ENCODE measurements at places on chromosomes 1 and 21. TPM values are rescaled to one million over a fixed set of nuclear protein-coding genes. Genes with fewer than 3 reads are reported as not detected.

DNA sequence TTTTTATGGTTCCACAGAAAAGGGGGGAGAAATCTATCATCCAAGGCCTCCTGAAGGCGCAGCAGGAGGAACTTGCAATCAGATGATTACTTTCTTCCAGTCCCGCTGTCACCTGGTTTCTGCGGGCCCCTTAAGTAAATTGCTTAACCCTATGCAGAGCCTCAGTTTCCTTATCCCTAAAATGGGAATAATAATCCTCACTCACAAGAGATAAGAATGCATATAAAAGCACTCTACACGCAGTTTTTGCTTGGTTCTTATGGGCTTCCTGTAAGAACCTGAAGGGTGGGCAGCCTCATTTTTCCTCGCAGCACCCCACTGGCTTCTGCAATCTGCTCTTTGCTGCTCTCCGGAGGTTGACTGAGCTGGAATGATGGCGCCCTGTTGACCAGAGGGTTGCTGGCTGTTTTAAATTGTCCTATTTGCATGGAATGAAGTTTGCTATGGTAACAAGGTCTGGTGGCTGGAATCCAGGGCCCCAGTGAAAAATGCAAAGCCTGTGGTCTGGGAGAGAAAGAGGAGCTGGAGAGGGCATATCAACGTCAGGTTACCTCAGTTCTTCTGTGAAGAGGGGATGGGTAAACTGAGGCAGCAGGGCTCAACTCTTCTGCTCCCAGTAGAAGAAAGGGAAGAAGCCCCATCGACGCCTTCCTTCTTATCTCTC, 1.0 kb upstream of the KAZN start:
- peaks cover 45% of the 10 kb centered on the region for H3K27me3 ChIP-seq
- no peaks in the 10 kb centered on the region for H3K36me3 ChIP-seq
- no peaks in the 10 kb centered on the region for H3K4me1 ChIP-seq

GRCh38 chr1:171422511-171422910, 62.8 kb upstream of the PRRC2C start:
- H3K27ac ChIP-seq = no peak overlapping the region
- no peak for DNase-seq
- H3K27me3 ChIP-seq = no peaks in the 10 kb centered on the region
- H3K36me3 ChIP-seq = no peaks in the 10 kb centered on the region
- H3K4me3 ChIP-seq = no peak overlapping the region

GRCh38 chr1:47621977-47622376, 184.1 kb downstream of the FOXD2 start:
- no peaks in the 10 kb centered on the region for H3K36me3 ChIP-seq
- no peaks in the 10 kb centered on the region for H3K4me1 ChIP-seq
- no peak overlapping the region for H3K4me3 ChIP-seq

DNA sequence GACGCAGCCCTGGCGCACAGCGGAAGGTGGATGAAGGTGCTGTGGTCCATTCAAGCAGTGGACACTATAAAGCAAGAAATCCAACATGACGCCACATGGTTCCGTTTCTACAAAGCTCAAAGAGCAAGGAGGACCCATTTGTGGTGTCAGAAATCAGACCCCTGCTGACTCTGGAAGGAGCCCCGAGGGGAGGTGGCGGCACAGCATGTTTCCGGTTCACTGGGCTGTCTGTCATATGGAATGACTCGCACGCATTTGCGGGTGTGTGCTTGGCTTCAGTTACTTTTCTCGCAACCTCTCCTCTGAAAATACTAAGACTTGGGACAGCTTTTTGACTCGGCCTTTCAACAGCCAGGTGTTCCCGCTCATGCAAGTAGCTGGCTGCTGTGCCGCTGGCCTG, 29.1 kb upstream of the LRRC47 start:
- H3K4me3 ChIP-seq = no peak overlapping the region
- no peak overlapping the region for H3K27ac ChIP-seq
- H3K4me1 ChIP-seq = no peaks in the 10 kb centered on the region
- no peaks in the 10 kb centered on the region for H3K27me3 ChIP-seq
- no peak for DNase-seq

DNA sequence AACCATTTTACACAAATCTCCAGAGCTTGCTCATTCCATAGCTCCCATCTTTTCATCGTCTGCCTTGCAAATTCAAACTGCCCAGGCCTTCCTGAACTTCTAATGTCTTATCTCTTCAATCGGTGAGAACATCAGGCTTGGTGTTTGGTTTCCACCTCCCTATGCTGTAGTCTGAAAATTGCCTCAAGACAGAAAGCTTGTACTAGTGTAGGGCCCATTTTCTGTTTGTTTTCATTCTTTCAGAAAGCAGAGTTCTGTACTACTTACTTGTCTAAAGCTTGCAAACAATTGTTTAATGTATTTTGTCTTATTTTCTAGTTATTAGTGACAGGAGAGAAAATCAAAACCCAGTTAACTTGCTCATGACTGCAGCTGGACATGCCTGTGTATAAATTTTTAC, 16.8 kb downstream of the HOOK1 start:
- H3K4me1 ChIP-seq = no peaks in the 10 kb centered on the region
- no peak overlapping the region for H3K4me3 ChIP-seq
- DNase-seq = no peak
- H3K27me3 ChIP-seq = no peaks in the 10 kb centered on the region
- no peak overlapping the region for H3K27ac ChIP-seq

DNA sequence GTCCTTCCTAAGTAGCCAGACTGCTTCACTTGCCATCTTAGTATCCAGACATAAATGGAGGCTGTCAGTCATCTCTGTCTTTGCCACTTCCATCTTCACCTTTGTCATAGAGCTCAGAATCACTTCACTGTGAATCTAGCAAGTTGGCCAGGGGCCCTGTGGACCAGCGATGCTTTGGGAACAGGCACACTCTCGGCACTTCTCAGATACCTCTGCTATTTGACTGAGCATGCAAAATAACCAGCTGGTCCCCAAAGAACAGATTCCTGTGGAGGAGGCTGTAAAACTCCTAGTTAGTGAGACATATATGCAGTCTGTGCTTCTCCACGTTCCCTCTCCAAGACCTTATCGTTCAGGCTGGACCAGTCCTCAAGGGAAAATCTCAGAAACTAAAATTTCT, 76.8 kb upstream of the COA6 start:
- no peaks in the 10 kb centered on the region for H3K4me1 ChIP-seq
- no peaks in the 10 kb centered on the region for H3K36me3 ChIP-seq
- H3K27ac ChIP-seq = no peak overlapping the region

- no peak overlapping the region for H3K27ac ChIP-seq
- H3K4me3 ChIP-seq = no peak overlapping the region
- no peaks in the 10 kb centered on the region for H3K4me1 ChIP-seq
- H3K27me3 ChIP-seq = peaks cover 23% of the 10 kb centered on the region
- no peaks in the 10 kb centered on the region for H3K36me3 ChIP-seq
These were observed 139.7 kb upstream of the ETV3 start for GRCh38 chr1:157277913-157278312.

- H3K36me3 ChIP-seq = no peaks in the 10 kb centered on the region
- H3K4me1 ChIP-seq = no peaks in the 10 kb centered on the region
- no peak overlapping the region for H3K4me3 ChIP-seq
- DNase-seq = no peak
These were observed 116.9 kb downstream of the RGS7 start for GRCh38 chr1:241240069-241240468.

GRCh38 chr1:159163614-159164228, 7.7 kb upstream of the CADM3 start:
- peaks cover 50% of the 10 kb centered on the region for H3K27me3 ChIP-seq
- no peak overlapping the region for H3K4me3 ChIP-seq
- H3K36me3 ChIP-seq = no peaks in the 10 kb centered on the region
- H3K27ac ChIP-seq = no peak overlapping the region
- no peaks in the 10 kb centered on the region for H3K4me1 ChIP-seq
- DNase-seq = no peak

DNA sequence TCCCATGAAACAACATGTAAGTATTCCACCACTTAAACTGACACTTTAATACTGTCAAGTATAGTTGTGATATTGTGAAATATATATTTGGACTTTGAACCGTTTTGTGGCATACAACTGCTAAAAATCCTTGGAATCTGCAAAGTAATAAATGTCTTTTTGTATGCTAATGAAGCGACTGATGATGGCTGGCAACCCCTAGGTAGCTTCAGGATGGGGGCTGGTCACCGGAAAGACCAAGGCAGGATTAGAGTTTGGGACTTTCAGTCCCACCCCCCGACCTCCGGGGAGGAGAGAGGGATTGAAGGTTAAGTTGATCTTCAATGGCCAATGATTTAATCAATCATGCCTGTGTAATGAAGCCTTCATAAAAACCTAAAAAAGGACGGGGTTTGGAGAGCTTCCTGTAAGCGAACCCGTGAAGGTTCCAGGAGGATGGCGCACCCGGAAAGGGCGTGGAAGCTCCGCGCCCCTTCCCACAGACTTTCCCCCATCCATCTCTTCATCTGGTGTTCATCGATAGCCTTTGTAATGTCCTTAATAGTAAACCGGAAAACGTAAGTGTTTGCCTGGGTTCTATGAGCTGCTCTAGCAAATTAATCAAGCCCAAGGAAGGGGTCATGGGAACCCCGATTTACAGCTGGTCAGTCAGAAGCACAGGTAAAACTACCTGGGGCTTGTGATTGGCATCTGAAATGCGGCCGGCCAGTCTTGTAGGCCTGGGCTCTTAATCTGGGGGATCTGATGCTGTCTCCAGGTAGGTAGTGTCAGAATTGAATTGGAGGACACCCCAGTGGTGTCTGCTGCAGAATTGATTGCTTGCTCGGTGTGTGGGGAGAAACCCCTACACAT, 1.8 kb upstream of the ZNF281 start:
- no peak overlapping the region for H3K27ac ChIP-seq
- no peak overlapping the region for H3K4me3 ChIP-seq
- H3K27me3 ChIP-seq = peaks cover 7% of the 10 kb centered on the region

DNA sequence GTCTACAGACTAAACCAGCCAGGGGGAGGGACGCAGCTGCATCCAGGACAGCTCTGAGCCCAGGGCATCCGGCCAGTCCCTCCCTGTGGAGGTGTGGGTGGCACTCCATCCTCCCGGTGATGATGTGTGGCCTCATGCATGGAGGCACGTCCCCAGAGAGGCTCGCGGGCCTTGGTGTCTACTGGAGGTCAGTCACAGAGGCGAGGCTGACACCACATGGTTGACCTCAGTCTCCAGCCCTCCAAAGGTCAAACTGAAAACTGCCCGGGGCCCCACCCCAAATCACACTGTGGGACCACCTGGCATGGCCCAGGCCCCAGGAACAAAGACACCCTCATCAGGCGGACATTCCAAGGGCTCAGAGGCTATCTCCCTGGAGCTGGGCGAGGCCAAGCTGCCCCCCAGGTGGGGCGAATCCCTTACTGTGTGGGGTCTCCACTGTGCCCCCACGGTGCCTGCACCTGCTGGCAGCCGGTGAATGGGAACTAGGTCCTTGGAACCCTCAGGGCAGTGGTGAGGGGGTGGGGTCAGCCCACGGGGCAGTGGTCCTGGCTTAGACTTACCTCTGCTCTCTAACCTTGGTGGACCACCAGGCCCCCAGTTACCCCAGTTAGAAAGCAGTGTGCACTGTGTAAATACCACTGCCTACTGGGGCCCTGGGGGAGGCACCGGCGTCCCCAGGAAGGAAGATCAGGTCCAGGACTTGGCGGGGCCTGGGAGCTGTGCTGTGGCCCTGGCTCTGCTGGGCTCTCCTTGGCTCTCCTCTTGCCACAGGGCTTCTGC, 49.1 kb downstream of the TRPM2 start:
- no peak for DNase-seq
- H3K4me1 ChIP-seq = peaks cover 2% of the 10 kb centered on the region
- no peaks in the 10 kb centered on the region for H3K27me3 ChIP-seq
- no peak overlapping the region for H3K4me3 ChIP-seq

- no peak overlapping the region for H3K4me3 ChIP-seq
- H3K36me3 ChIP-seq = no peaks in the 10 kb centered on the region
- H3K27me3 ChIP-seq = peaks cover 2% of the 10 kb centered on the region
These were observed 262.8 kb downstream of the LMO4 start for GRCh38 chr1:87591492-87591891.

DNA sequence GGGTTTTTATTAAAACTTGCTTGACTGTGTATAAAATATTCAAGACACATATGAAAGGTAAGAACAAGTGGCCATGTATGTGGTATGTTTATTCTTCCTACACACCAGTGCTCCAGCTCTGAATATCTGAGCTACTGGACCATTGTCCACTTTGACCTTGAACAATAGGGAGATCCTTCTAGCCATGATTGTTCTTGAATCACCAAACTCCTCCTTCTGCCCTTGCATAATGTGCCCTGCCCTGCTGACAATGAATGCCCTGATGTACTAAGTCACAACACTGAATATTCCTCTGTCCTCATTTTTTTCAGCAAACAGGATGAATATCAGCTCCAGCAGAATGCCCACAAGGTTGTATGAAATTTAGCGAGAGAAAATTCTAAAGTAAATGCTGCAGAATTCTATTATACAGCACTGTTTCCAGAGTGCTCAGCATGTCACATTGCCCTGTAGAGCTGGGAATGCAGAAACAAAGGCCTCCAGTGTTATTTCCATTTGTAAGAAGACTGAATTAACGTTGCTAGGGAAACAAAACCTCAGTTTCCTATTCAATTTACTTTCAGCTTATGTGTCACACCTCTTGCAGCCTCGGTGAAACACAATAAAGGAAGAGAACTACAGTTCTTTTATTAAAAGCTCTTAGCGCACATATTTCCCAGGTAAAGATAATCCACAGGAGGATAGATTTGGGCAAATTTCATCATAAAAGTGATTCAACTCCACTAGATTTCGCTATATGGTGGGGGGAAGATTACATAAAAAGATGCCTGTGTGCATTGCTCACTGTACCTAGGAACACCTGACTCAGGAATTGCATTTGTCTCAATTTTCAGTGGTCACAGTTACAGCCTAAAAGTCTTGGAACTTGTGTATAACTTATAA, 187.4 kb upstream of the ATP1B1 start:
- peaks cover 14% of the 10 kb centered on the region for H3K4me1 ChIP-seq
- H3K27me3 ChIP-seq = no peaks in the 10 kb centered on the region

DNA sequence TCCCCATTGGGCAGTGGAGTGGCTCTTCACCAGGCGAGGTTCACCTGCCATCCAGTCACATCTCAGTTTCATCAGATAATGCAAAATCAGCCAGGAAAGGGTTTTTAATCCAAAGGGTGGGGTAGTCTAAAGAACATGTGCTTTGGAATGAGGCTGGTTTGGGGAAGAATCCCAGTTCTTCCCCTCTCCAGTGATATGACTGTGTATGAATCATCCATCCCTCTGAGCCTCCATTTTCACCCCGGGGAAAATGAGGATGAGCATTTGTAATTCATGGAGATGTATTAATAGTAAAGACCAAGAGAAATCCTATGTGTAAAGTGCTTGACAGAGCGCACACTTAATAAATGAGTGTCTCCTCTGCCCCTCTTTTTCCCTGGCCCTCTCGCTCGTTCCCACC, 215.1 kb upstream of the FGGY start:
- DNase-seq = no peak
- H3K4me3 ChIP-seq = no peak overlapping the region
- no peak overlapping the region for H3K27ac ChIP-seq
- H3K36me3 ChIP-seq = no peaks in the 10 kb centered on the region
- H3K4me1 ChIP-seq = peaks cover 9% of the 10 kb centered on the region

Gene LIN28A
- not detected for total RNA-seq

Gene OR2T12
- total RNA-seq = not detected

Gene OR2T33
- total RNA-seq = not detected

Gene FCRL2
- total RNA-seq = not detected

Gene NCSTN
- total RNA-seq = 65.3 TPM

Gene DNMT3L
- not detected for total RNA-seq

Gene C8B
- total RNA-seq = not detected

Measured in activated CD4-positive, alpha-beta memory T cell treated with anti-CD3 and anti-CD28 coated beads, Interleukin-2, amount 10 ng/mL, durations not matched to agents 7 days and 5 days (primary cell).